ENCODE measurements at places on chromosomes 3 and 15.

GRCh38 chr15:81015621-81016488, 15.1 kb downstream of the TLNRD1 start:
- no peaks in the 10 kb centered on the region for H3K36me3 ChIP-seq
- no peak overlapping the region for H3K27ac ChIP-seq
- no peak for DNase-seq
- no peaks in the 10 kb centered on the region for H3K27me3 ChIP-seq
- no peaks in the 10 kb centered on the region for H3K4me1 ChIP-seq

DNA sequence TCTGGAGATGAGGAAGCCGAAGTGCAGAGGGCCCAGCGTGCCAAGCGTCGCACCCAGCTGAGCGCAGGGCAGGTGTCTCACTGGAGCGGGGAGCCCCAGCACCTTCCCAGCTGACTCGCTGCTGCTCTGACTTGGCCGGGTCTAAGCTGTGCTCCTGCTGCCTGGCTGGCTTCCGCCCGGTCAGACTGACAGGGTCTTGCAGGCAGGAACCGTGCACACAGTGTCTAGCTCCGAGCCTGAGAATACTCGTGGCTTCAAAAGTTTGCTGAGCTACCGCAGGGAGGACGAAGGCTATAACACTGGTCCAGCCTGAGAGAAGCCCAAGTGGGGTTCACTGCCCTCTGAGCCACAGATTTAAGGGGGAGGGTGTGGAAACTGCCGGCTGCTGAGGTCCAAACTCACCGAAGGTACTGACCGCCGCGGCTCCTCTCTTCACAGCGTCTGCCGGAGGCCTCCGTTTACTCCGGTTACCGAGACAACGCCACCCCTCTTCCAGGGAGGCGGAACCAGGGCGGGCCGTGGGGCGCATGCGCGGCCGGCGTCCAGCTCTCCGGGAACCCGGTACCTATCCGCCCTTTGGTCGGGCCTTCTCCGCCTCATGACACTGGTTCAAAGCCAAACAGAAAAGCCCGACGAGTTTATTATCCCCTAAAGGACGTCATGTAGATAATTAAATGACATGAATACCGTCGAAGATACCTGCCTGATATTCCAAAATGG, at the start of gene CFAP44:
CFAP44 (minus strand) TSS at position 443 of the 720 bp plus-strand sequence. CDS start 7,829 bp downstream, outside the sequence.
- no peak within 1 kb of the TSS for H3K27ac ChIP-seq
- H3K36me3 ChIP-seq: no peaks in the 10 kb centered on the region
- no peaks in the 10 kb centered on the region for H3K4me1 ChIP-seq
- peak; percentile 85 for DNase-seq
- no peaks in the 10 kb centered on the region for H3K27me3 ChIP-seq

DNA sequence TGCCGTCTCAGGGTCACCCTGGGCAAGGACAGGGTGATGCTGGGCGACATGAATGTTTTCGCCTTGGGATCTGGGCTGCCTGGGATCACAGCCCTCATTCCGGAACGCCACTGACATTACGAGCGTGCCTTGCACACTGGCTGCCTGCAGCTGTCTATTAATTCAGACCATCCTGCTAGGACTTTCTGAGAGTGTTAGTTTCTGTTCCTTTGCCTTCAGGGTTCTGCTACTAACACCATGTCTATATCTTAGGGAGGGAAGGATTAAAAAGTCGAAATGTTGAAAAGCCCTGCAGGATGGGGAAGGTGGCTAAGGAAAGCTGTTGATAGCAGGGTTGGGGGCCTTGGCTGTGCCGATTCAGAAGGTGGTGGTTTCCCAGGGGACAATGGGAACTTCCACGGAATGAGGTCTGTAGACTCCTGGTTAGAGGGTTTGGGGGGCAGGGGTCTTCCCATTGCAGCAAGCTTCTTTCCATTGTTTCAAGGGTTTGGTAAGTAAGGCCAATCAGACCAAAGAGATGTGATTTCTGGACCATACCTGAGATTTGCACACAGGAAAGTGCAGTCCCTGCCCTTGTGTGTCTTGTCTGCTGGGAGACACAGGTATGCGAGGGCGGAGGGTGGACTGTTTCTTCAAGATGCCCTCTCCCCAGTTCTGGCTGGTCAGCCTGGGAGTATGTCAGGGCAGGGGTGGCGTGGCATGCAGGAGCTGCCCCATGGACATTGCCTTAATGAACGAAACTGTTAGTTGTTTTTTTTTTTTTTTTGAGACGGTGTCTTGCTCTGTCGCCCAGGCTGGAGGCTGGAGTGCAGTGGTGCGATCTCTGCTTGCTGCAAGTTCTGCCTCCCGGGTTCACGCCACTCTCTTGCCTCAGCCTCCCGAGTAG, 50.9 kb downstream of the RGMA start:
- no peak overlapping the region for H3K4me3 ChIP-seq
- H3K27ac ChIP-seq: no peak overlapping the region
- H3K4me1 ChIP-seq: no peaks in the 10 kb centered on the region
- no peaks in the 10 kb centered on the region for H3K36me3 ChIP-seq

DNA sequence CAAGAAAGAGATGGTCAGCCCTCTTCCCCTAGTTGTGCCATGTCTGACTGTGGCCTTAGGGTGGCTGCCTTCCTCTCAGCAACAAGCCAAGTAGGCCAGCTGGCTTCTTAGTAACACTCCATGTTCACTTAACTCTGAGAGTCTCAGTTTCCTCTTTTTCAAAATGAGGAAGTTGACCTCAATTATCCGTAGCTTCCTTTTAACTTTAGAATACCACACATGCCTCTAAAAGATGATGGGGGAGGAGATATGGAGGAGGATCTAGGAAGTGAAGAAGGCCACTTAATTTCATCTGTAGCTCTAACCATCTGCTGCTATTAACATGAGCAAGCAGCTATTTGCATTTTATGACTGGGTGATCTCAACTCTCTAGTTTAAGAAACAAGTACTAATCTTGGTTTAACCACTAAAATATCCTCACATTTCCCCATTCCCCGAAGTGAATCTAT, 32.9 kb downstream of the CD200R1L start:
- H3K27ac ChIP-seq: no peak overlapping the region
- H3K4me1 ChIP-seq: no peaks in the 10 kb centered on the region
- no peaks in the 10 kb centered on the region for H3K27me3 ChIP-seq
- H3K36me3 ChIP-seq: no peaks in the 10 kb centered on the region
- no peak overlapping the region for H3K4me3 ChIP-seq
- DNase-seq: no peak

- H3K36me3 ChIP-seq: no peaks in the 10 kb centered on the region
- H3K27me3 ChIP-seq: no peaks in the 10 kb centered on the region
- no peak overlapping the region for H3K4me3 ChIP-seq
- DNase-seq: no peak
- H3K27ac ChIP-seq: no peak overlapping the region
Observed at GRCh38 chr3:81778678-81779182, 17.3 kb upstream of the GBE1 start.

- H3K36me3 ChIP-seq: no peaks in the 10 kb centered on the region
- H3K4me1 ChIP-seq: no peaks in the 10 kb centered on the region
- H3K27ac ChIP-seq: no peak overlapping the region
- no peak for DNase-seq
- no peak overlapping the region for H3K4me3 ChIP-seq
Observed at GRCh38 chr3:113158171-113158570, 53.2 kb upstream of the BOC start.

- DNase-seq: no peak
- no peaks in the 10 kb centered on the region for H3K27me3 ChIP-seq
- H3K4me3 ChIP-seq: no peak overlapping the region
Observed at GRCh38 chr3:170767576-170767941, 102.4 kb downstream of the RPL22L1 start.

- H3K4me3 ChIP-seq: no peak overlapping the region
- no peak overlapping the region for H3K27ac ChIP-seq
- no peaks in the 10 kb centered on the region for H3K36me3 ChIP-seq
- no peaks in the 10 kb centered on the region for H3K4me1 ChIP-seq
- no peak for DNase-seq
Observed at GRCh38 chr3:156787001-156787400, 39.2 kb upstream of the LEKR1 start.

DNA sequence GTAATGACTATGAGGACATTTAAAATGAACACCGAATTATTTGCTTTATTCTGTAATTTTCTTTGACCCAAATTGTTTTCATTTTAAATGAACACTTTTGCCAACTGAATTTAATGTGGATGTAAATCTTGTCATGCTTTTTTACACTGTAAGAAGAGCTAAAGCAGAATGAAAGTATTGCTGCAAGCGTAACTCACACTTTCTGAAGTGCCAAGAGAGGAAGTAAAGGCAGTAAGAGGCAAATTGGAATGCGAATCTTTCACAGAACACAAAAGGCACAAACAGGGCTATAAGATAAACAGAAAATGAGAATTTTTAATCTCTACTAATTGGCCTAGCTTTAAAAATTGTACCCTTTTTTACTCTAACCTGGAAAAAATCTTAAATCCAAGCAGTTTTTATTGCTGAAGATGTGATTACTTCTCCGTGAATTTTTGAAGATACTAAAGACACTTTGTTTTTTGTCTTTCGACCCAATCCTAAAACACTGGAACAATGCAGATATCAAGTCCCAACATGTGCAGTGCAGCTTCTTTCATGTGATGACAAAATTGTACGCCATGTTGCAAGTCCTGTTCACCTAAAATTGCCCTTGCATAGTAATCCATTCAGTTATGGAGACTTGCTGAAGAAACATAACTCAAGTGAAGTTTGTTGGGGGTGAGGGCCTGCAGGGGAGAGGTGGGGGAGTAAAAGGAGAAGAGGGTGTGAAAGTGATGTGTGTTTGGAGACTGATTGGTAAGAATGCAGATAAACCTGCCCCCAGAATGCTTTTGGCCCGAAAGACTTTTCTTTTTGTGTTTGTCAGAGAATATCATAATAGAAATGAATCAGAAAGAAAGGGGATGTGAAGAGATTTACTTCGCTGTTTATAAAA, 1.4 kb downstream of the ARID3B start:
- H3K36me3 ChIP-seq: no peaks in the 10 kb centered on the region
- H3K4me3 ChIP-seq: peak overlapping the region; percentile 94
- H3K27ac ChIP-seq: peak overlapping the region; percentile 31

- no peak overlapping the region for H3K27ac ChIP-seq
- H3K4me1 ChIP-seq: no peaks in the 10 kb centered on the region
- no peak for DNase-seq
Observed at GRCh38 chr15:52394118-52394517, 98.5 kb upstream of the MYO5C start.

DNA sequence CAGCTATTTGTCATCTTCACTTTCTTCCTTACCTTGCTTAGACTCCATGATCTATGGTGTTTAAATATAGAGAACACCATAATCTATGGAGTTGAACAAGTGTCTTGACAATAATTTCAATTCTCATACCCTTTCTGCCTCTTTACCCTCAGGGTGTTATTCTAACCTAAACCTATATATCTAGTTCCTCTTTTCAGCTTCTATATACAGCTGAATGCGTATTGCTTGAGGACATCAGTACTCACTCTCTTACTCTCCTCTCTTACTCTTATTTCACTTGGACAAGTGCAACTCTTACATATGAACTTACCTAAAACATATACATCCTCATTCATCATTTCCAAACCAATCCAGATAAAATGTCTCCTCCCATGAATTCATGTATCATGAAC, 187.1 kb downstream of the RAP2B start:
- H3K27ac ChIP-seq: no peak overlapping the region
- H3K27me3 ChIP-seq: no peaks in the 10 kb centered on the region
- DNase-seq: no peak
- no peak overlapping the region for H3K4me3 ChIP-seq
- no peaks in the 10 kb centered on the region for H3K36me3 ChIP-seq

GRCh38 chr3:139716908-139717485, 39.2 kb upstream of the NMNAT3 start:
- DNase-seq: no peak
- H3K36me3 ChIP-seq: no peaks in the 10 kb centered on the region
- H3K4me3 ChIP-seq: no peak overlapping the region
- H3K4me1 ChIP-seq: no peaks in the 10 kb centered on the region

- no peak overlapping the region for H3K27ac ChIP-seq
- H3K36me3 ChIP-seq: no peaks in the 10 kb centered on the region
- H3K27me3 ChIP-seq: no peaks in the 10 kb centered on the region
- no peak for DNase-seq
- no peaks in the 10 kb centered on the region for H3K4me1 ChIP-seq
- no peak overlapping the region for H3K4me3 ChIP-seq
Observed at GRCh38 chr3:156388497-156389448, 166.1 kb downstream of the SSR3 start.

DNA sequence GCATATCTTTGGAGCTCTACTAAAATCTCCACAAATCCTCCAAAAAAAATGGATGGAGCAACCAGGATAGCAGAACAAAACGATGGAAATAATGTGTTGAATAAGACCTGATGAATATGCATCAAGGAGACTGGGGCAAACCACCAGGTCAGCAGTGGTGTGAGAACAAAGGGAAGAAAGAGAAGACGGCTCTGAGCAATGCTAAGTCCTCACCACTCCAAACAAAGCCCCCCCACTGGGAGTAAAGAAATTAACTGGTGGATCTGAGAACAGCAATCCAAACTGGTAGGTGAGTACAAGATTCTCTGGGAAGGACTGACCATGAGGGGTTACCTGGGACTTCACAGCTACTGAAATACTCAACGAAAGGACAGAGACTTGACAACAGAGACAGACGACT, 977.3 kb downstream of the TBL1XR1 start:
- no peaks in the 10 kb centered on the region for H3K4me1 ChIP-seq
- no peak overlapping the region for H3K27ac ChIP-seq
- H3K4me3 ChIP-seq: no peak overlapping the region
- no peaks in the 10 kb centered on the region for H3K27me3 ChIP-seq
- DNase-seq: no peak

GRCh38 chr3:59580499-59580898, 530.7 kb upstream of the CFAP20DC start:
- H3K27me3 ChIP-seq: no peaks in the 10 kb centered on the region
- no peaks in the 10 kb centered on the region for H3K4me1 ChIP-seq
- H3K36me3 ChIP-seq: no peaks in the 10 kb centered on the region
- DNase-seq: no peak
- no peak overlapping the region for H3K4me3 ChIP-seq

GRCh38 chr3:31124373-31124772, 229.9 kb upstream of the GADL1 start:
- H3K27ac ChIP-seq: no peak overlapping the region
- no peaks in the 10 kb centered on the region for H3K27me3 ChIP-seq
- no peaks in the 10 kb centered on the region for H3K36me3 ChIP-seq

GRCh38 chr3:33942483-33943150, 144.2 kb downstream of the PDCD6IP start:
- no peak for DNase-seq
- no peaks in the 10 kb centered on the region for H3K27me3 ChIP-seq
- no peak overlapping the region for H3K27ac ChIP-seq
- no peaks in the 10 kb centered on the region for H3K36me3 ChIP-seq

DNA sequence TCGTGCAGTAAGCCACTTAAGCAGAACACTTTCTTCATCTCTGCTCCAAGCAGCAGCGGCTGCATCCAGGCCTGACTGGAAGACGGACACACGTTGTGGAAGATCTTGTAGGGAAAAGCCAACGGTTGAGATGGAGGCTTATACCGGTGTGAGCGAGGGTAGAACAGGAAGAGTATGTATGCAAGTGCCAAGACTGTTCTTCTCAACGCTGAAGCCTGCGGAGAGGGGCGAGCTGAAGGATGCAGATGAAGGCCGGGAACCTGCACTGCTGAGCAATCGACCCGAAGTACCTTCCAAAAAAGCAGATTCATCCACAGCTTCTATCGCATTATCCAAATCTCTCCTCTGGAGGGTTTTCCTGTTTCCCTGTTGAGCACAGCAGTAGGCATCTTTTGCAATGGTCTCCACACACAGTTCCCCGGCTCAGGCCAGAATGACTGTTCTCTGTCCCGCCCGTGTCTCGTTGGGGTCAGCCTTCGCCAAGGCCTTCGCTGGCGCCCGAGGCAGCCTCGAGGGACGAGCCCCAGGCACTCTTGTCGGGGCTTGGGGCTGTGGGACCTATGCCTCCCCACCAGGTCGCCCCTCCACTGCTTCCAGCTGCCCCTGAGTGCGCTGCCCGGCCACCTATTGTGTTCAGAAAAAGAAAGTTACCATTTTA, 22.2 kb upstream of the DYNC1LI1 start:
- DNase-seq: no peak
- no peaks in the 10 kb centered on the region for H3K4me1 ChIP-seq
- H3K4me3 ChIP-seq: no peak overlapping the region

Measured in colonic mucosa (tissue), 4 donors.